ENCODE measurements at places on chromosomes 7 and 10.
A peak's percentile ranks its signal among the peaks of the same experiment; 100 is the strongest.

GRCh38 chr7:117072620-117073118, 119.4 kb downstream of the ST7 start:
- no peak for DNase-seq

DNA sequence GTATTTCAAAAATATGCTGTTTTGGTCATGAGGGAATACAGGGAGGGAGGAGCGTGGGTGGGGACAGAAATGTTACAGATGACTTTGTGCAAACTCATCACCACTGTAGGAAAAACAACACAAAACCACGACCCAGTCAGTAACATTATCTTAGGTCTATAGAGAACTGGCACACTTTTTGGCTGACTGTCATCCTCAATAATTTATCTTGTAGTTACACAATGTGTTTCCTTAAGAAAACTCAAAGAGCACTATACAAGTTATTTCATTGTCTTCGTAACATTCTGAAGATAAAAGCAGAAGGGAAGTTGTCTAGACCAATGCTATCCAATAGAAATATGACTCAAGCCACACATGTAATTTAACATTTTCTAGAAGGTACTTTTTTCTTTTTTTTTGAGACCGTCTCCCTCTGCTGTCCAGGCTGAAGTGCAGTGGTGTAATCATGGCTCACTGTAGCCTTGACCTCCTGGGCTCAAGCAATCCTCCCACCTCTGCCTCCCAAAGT, 16.9 kb upstream of the CDK14 start:
- DNase-seq: no peak

DNA sequence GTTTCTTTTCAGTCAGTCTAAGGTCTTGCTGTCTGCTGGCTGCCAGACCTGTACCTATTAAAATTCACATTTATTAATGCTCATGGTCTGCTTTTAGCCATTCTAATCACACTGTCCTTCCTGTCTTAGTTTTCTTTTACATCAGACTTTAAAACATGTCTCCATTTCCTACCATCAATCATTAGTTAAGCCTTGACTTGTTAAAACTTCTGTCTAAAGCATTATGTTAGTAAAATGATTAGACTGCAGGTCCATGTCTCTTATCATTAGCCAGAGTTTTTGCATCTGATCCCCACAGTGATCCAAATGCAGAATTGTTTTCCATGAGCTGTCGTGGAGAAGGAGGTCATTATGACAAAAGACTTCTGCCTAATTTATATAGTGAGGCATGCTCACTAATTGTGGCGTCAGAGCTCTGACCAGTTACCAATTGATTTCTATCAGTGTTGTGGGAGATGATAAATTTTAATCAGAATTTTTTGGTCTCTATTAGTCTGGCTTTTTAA, 226.5 kb downstream of the DKK1 start:
- DNase-seq: no peak

DNA sequence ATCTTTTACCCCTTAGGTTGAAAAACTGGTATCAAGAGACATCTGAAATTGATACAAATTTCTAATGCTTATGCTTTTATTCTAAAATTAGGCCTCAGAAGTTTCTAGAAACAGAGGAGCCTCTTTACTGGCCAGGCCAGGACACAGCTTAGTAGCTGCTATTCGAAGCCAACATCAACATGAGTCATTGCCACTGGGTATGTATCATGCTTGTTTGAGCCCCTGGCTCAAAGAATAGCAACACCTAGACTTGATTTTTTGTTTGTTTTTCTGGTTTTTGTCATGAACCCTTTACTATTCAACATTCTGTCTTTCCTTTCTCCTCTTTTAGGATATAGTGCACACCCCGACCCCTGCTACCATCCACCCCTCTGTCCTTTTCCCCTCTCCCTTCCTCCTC, 90.9 kb upstream of the STK17A start:
- no peak for DNase-seq

- DNase-seq: no peak
Measured at GRCh38 chr7:17646253-17646956, 293.9 kb downstream of the SNX13 start.

DNA sequence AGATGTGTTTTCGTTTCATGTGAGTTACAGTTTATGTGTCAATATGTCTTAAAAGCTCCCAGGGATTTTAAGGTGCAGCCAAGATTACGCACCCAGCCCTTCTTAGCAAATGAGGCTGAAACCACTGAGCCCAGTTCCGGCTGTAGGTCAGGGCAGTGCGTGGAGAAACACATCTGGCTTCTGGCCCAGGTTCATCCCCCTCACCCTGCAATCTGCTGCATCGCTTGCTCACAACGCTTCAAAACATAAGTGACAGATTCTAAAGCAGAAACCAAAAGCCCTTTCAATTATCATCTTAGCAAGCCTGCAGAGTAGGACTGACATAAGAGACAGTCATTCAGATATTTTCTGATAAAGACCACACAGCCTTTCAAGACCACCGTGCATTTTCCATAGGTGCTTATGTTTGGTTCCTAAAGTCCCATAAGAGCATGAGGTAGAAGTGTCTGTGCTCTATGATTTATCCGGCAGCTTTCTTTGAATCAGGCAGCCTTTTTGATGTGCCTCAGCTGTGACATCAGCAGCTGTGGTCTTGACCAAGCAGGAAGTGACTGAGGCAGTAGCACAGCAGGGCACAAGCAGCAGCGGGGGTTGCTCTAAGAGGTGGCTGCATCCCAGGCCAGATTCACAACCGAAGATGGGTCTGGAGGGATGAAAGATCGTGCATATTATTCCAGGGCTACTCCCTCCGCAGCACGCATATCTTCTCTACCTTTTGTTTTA, 72.1 kb upstream of the LYZL2 start:
- peak; percentile 66 for DNase-seq

GRCh38 chr10:1158066-1158465, 101.9 kb downstream of the WDR37 start:
- no peak for DNase-seq

DNA sequence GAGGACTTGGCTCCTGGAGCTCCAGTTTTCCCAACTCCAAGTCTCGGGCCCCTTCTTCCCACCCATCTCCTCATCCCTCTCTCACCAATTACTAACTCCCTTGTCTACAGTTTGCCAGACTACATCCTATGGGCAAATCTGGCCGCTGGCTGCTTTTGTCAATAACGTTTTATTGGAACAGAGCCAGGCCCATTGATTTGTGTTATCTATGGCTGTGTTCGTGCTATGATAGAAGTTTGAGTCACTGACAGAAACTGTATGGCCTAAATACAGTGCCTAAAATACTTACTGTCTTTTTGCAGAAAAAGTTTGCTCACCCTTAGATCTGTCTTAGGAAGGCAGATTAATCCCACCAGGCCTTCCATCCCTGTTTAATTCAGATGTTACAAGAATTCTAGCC, 71.3 kb downstream of the PIP4K2A start:
- no peak for DNase-seq

GRCh38 chr10:60149003-60149402, 240.7 kb downstream of the ANK3 start:
- DNase-seq: no peak

- DNase-seq: no peak
Measured at GRCh38 chr7:158494643-158495042, 93.0 kb downstream of the PTPRN2 start.

- DNase-seq: no peak
Measured at GRCh38 chr10:8144496-8144895, 90.0 kb downstream of the GATA3 start.

GRCh38 chr10:11532306-11532705, 79.1 kb downstream of the USP6NL start:
- no peak for DNase-seq

- DNase-seq: no peak
Measured at GRCh38 chr7:127678947-127679346, 27.0 kb downstream of the SND1 start.

GRCh38 chr7:37311355-37311754, 137.3 kb downstream of the ELMO1 start:
- DNase-seq: no peak

DNA sequence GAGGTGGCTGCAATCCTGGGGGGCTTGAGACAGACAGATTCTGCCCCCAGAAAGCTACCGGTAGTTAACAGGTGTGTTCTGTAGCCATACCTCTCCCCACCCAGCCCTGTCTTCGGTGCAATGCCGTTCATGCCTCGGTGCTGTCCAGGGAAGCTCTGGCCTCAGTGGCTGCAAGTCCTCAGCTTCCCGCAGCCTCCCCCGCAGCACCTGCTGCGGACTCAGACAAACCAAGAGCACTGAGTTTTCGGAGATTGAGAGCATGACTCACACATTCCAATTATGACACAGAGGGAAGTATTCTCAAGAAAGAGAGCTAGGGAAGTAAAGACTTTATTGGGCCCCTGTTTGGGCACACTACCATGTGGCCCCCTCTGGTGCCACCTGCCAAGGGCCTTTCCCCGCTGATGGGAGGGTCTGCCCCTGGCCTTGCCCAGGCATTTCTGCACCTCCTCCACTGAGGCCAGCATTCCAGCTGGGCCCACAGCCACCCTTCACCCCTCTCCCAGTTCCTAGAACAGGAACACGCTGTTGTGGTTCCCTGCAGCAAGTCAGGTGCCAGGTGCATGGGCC, 30.2 kb upstream of the EZH2 start:
- no peak for DNase-seq

- DNase-seq: no peak
Measured at GRCh38 chr10:77504196-77504872, 133.3 kb downstream of the KCNMA1 start.

DNA sequence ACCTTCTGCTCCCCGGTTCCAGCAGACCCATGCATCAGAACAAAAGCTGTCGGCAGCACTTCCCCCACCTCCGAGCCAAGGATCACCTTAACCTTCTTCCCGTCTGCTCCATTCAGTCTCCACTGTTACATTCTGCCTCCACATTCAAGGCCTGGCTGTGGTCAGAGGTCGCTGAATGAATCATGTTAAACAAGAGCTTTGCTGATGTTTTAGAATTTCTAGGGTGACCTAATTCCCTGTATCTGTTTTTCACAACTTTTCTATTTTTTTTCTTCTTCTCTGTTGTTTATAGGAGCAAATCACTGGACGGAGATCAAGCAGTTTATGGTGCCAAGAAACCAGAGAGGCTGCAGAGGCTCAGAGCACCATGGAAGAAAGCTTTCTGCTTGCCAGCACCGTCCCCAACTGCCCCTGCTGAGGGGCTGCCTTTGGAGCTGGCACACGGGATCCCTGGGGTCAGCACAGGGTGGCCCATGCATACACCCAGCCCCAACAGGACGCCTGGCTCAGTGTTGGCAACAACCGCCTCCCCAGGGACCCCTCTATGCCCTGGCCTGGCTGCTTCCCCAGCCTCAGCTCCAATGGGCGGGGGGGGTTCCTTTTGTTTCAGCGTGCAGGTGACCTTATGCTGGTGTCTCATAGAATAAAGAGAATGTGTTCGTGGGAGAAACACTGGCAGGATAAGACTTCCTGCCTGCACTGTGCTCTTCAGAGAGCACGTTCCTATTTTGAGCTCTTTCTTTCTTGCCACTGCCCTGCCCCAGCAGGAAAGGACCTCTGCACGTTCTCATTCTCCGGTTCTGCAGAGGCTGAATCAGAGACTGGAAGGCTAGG, 182.7 kb upstream of the LYZL2 start:
- DNase-seq: no peak

DNA sequence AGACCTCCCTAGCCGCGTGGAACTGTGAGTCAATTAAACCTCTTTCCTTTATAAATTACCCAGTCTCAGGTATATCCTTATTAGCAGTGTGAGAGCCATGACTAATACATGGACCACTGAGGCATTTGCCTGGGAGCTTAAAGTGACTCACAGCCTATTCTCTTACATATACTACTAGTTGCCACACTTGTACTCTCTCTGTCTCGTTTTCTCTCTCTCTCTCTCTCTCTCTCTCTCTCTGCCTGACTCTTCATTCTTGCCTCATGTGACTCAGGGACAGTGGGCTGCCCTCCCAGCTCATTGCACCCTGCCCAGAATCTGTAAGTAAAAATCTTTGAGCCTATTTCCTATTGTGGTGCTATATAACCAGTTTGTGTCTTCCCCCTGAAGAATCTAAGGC, 238.5 kb upstream of the MAGI2 start:
- DNase-seq: no peak

- DNase-seq: no peak
Measured at GRCh38 chr7:45589915-45590678, 15.9 kb downstream of the ADCY1 start.

GRCh38 chr10:82609845-82610244, 734.9 kb downstream of the NRG3 start:
- no peak for DNase-seq

- DNase-seq: no peak
Measured at GRCh38 chr7:130288829-130289228, 4.1 kb upstream of the CPA4 start.

- DNase-seq: no peak
Measured at GRCh38 chr7:116726149-116726548, 54.2 kb downstream of the MET start.

- no peak for DNase-seq
Measured at GRCh38 chr7:37265006-37265405, 183.7 kb downstream of the ELMO1 start.

Measured in central memory CD8-positive, alpha-beta T cell (primary cell).